Caco-2 (cell line): ENCODE measurements at places on chromosomes 1 and 21. TPM values are rescaled to one million over a fixed set of nuclear protein-coding genes. Genes with fewer than 3 reads are reported as not detected.

The RPL11 gene
- total RNA-seq, result 1,040 and 1,063 TPM in 2 replicates

The NUDC gene
- 81.3 and 87.2 TPM in 2 replicates for total RNA-seq

- DNase-seq, result no peak
- no peaks in the 10 kb centered on the region for H3K36me3 ChIP-seq
- no peak overlapping the region for H3K4me3 ChIP-seq
- H3K4me1 ChIP-seq, result no peaks in the 10 kb centered on the region
- H3K27me3 ChIP-seq, result no peaks in the 10 kb centered on the region
Measured at GRCh38 chr1:234235434-234235881, 137.8 kb upstream of the COA6 start.

- no peak overlapping the region for H3K27ac ChIP-seq
- DNase-seq, result no peak
- no peak overlapping the region for H3K4me3 ChIP-seq
- H3K36me3 ChIP-seq, result no peaks in the 10 kb centered on the region
- H3K27me3 ChIP-seq, result no peaks in the 10 kb centered on the region; the same call in 1 of the 2 replicates
Measured at GRCh38 chr1:166053395-166053794, 113.4 kb downstream of the FAM78B start.

GRCh38 chr1:156229809-156230472 is 12.0 kb upstream of the BGLAP start:
- H3K27me3 ChIP-seq, result no peaks in the 10 kb centered on the region
- no peak overlapping the region for H3K4me3 ChIP-seq
- H3K27ac ChIP-seq, result peak overlapping the region; percentile 54
- no peak for DNase-seq
- no peaks in the 10 kb centered on the region; the same call in none of the 2 replicates for H3K36me3 ChIP-seq

- no peaks in the 10 kb centered on the region for H3K27me3 ChIP-seq
- no peak overlapping the region for H3K4me3 ChIP-seq
- no peaks in the 10 kb centered on the region for H3K4me1 ChIP-seq
- H3K36me3 ChIP-seq, result no peaks in the 10 kb centered on the region
Measured at GRCh38 chr1:210769473-210769872, 364.5 kb downstream of the KCNH1 start.

GRCh38 chr1:36204347-36204909 is 19.8 kb upstream of the THRAP3 start:
- no peak overlapping the region for H3K27ac ChIP-seq
- DNase-seq, result no peak
- no peaks in the 10 kb centered on the region for H3K4me1 ChIP-seq
- no peaks in the 10 kb centered on the region for H3K27me3 ChIP-seq
- H3K36me3 ChIP-seq, result no peaks in the 10 kb centered on the region

- no peaks in the 10 kb centered on the region for H3K27me3 ChIP-seq
- DNase-seq, result no peak
- H3K4me3 ChIP-seq, result no peak overlapping the region
Measured at GRCh38 chr1:111811891-111812290, 56.2 kb downstream of the DDX20 start.

DNA sequence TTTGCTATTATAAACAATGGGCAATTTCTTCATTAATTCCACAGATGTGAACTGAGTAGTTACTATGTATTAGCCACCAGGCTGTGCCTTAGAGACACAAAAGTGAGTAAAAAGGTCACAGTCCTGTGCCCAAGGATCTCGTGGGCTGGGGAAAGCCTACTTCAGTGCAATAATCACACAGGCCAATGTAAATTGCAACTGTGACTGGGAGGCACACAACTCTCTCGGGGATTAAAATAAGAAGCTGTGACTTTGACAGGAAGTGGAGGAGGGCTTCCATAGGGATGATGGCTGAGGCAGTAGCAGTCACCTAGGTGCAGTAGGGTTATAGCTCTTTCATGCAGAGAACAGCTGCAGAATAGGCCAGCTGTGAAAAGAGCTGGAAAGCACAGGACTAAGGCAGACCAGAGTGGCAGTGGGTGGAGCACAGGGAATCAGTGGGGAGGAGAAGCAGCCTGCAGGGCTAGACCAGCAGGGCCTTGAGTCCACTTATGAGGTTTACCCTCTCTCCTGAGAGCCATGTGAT is 121.9 kb downstream of the MAB21L3 start:
- no peaks in the 10 kb centered on the region for H3K36me3 ChIP-seq
- DNase-seq, result no peak
- no peak overlapping the region for H3K27ac ChIP-seq
- no peak overlapping the region for H3K4me3 ChIP-seq
- H3K4me1 ChIP-seq, result no peaks in the 10 kb centered on the region
